Motor neuron (in vitro differentiated cells): ENCODE measurements at places on chromosomes 7 and 10.

- no peak for ATAC-seq
Observed at GRCh38 chr7:112370436-112370835, 79.8 kb upstream of the IFRD1 start.

- no peak for ATAC-seq
Observed at GRCh38 chr7:85074016-85074415, 112.8 kb downstream of the SEMA3D start.

- ATAC-seq: peak; percentile 54
Observed at GRCh38 chr7:142482891-142483658, 225.2 kb upstream of the PRSS58 start.

DNA sequence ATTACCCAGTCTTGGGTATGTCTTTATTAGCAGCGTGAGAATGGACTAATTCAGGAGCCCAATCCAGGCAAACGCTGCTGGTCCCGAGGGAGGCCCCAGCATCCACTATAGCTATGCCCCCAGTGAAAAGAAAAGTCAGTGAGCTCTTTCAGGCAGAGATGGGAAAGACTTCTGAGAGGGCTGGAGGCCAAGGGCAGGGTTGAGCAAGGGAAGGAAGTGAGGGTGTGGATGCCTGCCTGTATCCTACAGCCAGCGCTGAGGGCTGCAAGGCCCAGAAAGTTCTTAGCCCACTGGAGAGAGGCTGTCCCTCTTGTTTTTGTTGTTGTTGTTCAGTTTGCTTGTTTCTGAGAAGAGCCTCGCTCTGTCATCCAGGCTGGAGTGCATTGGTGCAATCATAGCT, 261.6 kb downstream of the ZEB1 start:
- ATAC-seq: no peak

DNA sequence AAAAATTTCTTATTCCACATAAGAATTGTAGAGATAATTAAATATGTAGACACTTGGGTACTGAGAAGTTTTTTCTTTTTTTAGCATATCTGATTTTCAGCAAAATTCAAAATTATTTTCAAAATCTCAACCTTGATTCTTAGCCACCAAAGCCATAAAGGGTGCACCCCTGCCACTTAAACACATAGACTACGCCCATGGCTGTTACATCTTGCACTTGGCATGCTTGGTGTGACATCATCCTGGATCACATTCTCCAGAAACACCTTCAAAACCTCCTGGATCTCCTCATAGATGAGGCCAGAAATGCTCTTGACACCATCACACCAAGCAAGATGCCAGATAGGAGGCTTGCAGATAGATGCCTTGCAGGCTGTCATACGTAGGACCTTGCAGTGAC, 89.1 kb upstream of the KLF14 start:
- no peak for ATAC-seq

DNA sequence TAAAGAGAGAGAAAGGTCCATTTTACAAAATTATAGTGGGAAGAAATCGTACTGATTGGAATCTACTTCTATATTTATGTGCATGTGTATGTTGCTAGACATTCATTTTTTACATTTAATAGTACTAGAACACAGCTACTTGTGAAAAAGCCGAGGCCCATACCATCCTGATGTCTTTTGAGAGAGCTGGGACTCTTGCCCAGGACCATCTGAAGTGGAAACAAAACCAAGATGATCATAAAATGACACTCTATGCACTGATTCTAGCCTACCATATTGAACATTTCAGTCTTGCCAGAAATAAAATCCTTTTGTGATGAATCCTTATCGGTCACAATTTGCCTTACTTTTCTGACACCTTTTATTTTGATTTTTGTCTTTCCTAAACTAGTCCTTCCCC, 640.0 kb downstream of the KCNMA1 start:
- no peak for ATAC-seq

DNA sequence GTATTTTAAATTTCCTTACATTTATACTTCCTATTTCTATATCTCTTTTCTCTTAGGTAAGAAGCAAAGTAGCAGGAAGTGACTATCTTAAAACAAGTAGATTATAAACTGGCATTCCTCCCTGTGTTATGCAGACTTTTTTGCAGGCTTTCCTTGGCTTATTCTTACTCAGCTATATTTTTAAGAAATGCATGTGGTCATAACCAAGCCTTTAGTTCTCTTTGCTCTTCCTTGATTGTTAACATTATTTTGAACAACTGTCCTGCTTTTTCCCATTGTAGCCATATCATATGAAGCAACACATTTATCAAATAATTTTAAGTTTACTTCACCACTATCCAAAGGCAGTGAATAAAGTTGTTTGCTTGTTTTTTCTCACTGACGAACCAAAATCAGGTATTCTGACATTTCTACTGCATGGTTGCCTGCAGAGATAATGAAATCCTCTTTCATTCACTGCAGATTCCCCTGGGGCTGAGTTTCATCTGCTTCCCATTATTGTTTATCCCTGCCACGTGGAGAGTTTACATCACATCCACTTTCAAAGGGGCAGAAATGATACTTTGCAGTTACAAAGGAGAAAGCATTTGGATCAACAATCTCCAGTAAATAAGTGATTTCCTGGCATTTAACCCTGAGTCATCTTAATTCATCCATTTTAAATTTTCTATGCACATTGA, 389.9 kb upstream of the SEMA3C start:
- ATAC-seq: peak; percentile 83

DNA sequence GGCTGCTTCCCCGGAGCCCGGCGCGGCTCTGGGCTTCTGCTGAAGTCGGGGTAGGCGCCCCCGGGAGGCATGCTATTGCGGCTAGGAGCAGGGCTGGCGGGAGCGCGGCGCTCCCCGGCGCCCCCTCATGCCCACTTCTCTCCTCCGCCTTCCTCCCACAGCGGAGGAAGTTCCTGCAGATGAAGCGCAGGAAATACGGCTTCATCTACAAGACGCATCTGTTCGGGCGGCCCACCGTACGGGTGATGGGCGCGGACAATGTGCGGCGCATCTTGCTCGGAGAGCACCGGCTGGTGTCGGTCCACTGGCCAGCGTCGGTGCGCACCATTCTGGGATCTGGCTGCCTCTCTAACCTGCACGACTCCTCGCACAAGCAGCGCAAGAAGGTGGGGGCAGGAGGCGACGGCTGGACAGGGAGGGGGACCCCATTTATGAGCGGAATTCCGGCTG, 479 bp downstream of the CYP26A1 start:
- ATAC-seq: peak; percentile 72

DNA sequence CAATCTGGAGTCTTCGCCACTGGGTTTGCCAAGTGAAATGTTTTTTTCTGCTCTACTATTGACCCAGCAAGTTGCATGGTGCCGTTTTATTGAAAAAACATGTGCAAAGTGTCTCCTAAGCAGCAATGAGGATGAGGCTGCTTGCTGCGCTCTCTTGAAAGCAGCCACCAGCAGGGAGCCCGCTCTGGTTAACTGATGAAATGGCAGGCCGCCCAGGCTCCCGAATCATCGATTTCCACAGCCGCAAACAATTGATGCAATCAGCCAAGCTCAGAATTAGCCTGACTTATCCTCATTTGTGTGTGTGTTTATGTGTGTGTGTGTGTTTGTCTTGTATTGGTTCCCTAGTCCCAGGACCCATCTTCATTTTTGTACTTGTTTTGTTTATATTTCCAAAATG, 22.2 kb upstream of the LYZL1 start:
- ATAC-seq: no peak

- no peak for ATAC-seq
Observed at GRCh38 chr7:77481615-77482014, 55.5 kb upstream of the PTPN12 start.

- ATAC-seq: no peak
Observed at GRCh38 chr7:1007901-1008300, 24.9 kb downstream of the CYP2W1 start.

DNA sequence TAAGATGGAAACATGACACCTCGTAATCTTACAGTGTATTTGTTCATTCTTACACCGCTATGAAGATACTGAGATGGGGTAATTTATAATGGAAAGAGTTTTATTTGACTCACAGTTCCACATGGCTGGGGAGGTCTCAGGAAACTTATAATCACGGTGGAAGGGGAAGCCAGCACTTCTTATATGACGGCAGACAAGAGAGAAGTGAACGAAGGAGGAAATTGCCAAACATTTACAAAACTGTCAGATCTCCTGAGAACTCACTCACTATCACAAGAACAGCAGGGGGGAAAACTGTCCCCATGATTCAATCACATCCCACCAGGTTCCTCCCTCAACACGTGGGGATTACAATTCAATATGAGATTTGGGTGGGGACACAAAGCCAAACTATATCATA, 282.3 kb downstream of the HGF start:
- ATAC-seq: no peak

DNA sequence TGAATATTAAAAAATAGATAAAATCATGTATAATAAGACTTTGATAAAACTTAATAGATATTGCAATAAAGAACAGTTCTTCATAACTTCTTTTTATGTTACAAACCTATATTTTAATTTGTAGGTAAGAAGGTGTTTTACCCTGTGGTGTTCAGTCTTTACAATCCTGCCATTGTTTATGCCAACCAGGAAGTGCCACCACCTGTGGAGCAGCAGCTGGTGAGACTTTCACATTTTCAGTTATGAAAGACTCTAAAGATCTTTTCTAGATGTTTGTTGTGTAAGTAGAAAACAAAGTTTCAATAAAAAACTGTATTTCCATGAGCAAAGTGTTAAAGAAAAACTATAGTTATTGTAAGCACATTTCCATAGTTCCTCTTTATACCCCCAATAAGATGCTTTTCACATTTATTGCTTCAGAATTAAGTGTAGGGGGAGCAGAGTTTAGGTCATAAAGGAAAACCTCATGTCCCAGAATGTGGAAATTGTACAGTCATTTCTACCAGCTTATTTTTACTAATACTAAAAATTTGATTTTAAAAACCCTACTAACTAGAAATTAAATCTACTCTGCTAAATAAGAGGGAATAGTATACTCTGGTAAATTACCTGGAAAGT, 28.7 kb downstream of the CSGALNACT2 start:
- no peak for ATAC-seq

GRCh38 chr7:130365511-130366441, 14.5 kb upstream of the CPA1 start:
- ATAC-seq: no peak

GRCh38 chr10:103645141-103646054, 151.9 kb downstream of the NEURL1 start:
- no peak for ATAC-seq

DNA sequence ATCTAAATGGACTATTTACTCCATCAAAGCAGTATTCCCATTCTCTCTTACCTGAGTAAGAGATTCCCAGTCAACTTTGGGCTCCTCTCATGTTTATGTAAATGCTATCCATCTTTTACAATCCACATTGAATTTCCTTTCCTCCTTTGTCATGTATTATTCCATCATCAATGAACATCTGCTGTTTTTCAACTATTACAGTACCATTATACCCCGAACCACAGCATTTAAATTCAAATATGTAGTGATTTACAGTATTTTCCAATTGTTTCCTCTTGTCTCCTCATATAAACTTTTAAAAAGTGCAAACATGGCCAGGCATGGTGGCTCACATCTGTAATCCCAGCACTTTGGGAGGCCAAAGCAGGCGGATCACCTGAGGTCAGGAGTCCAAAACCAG, 20.3 kb downstream of the PCLO start:
- no peak for ATAC-seq

DNA sequence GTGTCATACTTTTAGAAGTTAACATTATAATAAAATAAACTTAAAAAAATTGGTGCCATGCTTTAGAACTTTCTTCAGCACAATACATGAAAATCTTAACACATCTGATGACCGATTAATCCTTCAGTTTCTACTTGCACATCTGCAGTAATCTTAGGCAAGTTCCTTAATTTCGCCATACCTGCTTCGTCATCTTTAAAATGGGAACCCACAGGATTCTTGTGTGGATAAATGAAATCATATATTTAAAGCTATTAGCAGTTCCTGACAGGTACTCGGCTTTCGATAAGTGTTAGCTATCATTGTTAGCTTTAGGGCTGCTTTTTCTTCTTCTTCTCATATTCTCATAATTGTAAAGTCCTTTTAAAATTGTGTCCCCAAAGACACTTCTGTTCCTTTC, 907 bp upstream of the VPS50 start:
- no peak for ATAC-seq

- ATAC-seq: no peak
Observed at GRCh38 chr10:131786756-131787605, 113.8 kb upstream of the PPP2R2D start.

DNA sequence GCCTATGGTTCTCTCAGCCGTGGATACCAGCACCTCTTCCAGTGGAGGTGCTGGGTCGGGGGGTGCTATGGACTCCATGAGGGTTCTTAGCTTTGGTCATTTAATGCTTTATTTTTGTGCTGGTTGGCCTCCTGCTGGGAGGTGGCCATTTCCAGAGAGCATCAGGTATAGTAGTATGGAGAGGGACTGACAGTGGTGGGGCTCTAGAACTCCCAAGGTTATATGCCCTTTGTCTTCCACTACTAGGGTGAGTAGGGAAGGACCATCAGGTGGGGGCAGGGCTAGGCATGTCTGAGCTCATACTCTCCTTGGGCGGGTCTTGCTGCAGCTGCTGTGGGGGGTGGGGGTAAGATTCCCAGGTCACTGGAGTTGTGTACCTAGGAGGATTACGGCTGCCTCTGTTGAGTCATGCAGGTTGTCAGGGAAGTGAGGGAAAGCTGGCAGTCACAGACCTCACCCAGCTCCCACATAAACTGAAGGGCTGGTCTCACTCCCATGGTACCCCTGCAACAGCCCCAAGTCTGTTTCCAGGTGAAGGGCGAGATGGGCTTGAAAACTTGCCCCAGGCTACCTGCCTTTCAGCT, 763.2 kb upstream of the LRRTM3 start:
- ATAC-seq: no peak

DNA sequence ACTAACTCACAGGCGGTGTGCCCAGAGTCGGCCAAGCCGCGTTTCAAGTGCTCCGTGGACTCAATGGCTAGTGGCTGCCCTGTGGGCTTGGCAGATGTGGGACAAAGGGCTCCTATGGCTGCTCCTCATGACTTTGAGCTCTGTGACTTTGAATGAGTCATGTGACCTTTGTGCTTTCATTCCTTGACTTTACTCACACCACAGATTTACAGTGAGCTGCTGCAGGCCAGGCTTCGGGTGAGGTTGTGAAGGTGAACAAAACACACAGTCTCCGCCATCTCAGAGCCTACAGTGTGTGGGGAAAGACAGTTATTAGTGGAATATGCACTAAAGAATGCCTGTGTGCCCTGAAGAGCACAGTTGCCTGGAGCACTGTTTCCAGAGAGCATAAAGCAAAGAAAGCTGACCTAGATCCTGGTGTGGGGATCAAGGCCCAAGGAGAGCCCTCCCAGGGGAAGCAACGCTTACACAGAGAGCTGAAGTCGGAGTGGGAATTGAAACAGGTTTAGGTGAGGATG, 29.7 kb upstream of the PLEKHA1 start:
- ATAC-seq: no peak
